ENCODE measurements at places on chromosomes 11 and 22.

DNA sequence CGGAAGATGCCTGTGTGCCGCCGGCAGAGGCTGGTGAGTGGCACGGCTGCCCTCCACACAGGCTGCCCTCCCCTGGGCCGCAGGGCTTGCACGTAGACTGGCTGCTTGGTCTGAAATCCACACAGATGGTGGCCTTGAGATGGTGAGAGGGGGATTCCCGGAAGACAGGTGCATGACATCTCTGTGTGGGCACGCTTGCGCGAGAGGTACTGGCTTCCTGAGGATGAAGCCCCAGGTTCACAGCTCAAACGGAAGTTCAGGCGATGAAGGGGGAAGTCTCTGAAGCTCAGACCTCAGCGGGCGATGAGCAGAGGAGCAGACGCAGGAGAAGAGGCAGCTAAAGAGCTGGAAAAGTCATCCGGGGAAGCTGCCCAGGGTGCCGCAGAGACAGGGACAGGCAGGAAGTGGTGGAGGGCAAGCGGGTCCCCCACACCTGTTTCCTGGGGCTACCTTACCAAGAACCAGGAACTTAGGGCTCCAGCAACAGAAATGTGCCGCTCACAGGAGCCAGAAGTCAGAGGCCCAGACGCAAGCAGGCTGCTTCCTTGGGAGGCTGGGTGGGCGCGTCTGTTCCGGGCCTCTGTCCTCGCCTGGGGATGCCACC is 7.2 kb downstream of the CRELD2 start:
- no peak for DNase-seq

- DNase-seq: peak; percentile 25
These were observed 661 bp downstream of the ADAMTS8 start for GRCh38 chr11:130427581-130428315.

DNA sequence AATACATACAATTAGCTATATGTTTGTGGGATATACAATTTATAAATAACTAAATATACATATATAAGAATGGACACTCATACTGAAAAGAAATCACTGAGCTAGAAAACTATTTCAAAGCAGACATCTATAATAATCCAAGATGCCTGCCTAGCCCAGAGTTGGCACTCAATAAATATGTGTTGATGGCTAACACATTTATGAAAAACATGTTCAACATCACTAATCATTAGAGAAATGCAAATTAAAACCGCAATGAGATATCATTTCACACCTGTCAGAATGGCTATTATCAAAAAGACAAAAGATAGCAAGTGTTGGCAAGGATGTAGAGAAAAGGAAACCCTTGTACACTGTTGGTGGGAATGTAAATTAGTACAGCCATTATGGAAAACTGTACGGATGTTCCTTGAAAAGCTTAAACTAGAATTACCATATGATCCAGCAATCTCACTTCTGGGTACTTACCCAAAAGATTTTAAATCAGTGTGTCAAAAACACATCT is 29.8 kb downstream of the POU2AF1 start:
- no peak for DNase-seq

DNA sequence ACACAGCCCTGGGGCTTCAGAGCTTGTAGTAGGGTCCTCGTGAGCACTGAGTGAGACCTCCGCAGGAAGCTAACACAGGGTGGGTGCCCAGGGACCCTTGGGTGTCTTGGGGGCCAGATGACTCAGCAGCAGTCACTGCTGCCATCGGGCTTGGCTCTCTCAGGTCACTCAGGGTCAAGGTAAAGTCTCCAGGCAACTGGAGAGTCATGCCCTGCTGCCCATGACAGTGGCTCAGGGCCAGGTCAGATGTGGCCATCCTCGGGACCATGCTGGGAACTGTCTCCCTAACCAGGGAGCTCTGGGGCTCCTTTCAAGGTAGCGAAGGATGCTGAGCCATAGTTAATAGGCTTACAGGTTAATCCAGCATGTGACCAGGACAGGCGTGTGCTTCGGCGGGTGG is 44.4 kb upstream of the SLC22A12 start:
- DNase-seq: no peak

- peak; percentile 29 for DNase-seq
These were observed 3.1 kb upstream of the ADORA2A start for GRCh38 chr22:24424001-24424900.

- no peak for DNase-seq
These were observed 51.7 kb downstream of the CHRDL2 start for GRCh38 chr11:74679513-74679865.

DNA sequence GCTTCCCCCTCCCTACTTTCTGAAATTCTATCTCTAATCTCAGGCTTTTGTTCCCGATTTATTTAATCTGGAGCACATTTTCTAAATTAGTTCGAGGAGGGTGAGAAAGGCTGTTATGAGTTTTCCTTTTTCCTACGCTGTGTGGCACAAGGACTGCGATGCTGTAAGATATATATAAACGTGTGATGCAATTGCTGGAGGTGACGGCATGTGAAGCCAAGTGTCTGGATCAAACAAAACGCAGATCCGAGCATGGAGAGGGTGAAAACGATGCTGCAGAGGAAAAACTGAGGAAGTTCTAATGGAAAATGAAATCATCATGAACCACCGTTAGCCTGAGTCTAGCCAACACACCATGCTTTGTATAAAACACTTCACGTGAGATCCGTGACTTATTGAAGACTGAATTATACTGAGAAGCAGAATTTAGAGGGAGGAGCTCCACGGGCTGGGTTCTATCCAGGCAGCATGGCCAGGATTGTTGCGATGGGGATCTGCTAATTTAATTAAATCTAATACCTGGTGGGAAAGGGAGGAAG is 4.4 kb downstream of the PKNOX2 start:
- no peak for DNase-seq

DNA sequence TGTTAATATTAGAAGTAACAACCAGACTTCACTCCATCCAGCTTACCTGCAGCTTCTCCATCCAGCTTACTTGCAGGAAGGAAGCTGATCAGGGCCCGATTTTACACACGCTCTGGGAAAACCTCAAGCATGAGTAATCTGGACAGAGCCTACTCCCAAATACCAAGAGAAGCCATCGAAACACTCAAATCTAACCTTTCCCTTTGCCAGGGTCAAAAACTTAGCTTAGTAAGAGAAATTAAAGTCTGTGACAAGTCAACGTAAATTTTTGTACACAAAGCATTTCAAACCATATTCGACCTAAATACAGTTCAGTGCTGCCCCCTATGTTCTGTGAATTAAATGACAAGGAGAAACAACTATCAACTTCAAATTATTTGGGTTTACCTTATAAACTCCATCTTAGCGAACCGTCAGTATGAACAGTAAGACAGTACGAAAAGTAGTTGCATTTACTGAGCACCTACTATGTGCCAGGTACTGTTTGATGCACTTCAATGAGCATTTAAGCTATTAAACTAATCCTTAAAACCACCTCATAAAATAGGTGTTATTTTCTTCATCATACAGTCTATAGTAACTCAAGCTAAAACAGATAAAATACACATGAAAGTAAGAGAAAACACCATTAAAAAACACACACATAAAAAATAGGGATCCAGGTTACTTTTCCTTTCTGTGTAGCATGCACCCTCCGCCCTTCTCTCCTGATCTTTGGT is 36.9 kb downstream of the ARFGAP3 start:
- peak; percentile 86 for DNase-seq

DNA sequence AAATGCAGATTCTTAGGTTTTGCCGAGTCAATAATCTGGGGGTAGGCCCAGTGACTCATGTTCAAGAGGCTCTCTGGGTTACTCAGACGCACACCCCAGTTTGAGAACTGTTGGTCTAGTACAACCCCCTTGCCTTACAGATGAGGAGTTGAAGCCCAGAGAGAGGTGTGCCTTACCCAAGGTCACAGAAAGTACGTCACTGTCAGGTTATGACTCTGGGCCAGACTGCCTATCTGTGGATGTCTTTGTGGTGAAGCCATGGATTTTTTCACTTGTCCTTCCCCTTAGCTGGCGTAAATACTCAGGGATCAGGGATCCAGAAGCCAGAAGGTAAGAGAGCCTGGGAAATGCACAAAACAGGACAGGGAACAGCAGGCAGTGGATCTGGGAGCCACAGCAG is 25.2 kb upstream of the NECTIN1 start:
- no peak for DNase-seq

GRCh38 chr11:6667733-6668374 is 12.2 kb upstream of the DCHS1 start:
- DNase-seq: peak; percentile 70

- no peak for DNase-seq
These were observed 242.3 kb upstream of the MTNR1B start for GRCh38 chr11:92727123-92727522.

DNA sequence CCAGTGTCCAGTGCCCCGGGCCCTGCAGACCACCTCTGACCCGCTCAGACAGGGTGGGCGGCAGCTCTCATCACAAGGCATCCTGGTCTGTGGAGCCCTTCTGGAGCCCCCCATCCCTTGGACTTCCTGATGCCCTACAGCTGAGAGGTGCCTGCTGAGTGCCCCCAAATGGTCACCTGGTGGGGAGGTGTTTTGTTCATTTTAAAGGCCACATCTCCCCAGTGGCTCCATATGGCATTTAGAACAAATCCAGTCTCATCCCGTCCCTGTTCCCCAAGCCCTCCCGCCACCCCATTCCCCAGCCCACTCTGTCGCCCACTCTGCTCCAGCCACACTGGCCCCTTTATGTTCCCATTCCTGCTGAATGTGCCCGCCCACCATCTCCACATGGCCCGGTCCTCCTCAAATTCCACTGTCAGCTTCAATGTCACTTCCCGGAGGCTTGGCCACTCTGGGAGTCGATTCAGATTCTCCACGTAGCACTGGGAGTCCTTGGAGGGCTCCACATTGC is 32.8 kb downstream of the OSBPL5 start:
- DNase-seq: no peak

DNA sequence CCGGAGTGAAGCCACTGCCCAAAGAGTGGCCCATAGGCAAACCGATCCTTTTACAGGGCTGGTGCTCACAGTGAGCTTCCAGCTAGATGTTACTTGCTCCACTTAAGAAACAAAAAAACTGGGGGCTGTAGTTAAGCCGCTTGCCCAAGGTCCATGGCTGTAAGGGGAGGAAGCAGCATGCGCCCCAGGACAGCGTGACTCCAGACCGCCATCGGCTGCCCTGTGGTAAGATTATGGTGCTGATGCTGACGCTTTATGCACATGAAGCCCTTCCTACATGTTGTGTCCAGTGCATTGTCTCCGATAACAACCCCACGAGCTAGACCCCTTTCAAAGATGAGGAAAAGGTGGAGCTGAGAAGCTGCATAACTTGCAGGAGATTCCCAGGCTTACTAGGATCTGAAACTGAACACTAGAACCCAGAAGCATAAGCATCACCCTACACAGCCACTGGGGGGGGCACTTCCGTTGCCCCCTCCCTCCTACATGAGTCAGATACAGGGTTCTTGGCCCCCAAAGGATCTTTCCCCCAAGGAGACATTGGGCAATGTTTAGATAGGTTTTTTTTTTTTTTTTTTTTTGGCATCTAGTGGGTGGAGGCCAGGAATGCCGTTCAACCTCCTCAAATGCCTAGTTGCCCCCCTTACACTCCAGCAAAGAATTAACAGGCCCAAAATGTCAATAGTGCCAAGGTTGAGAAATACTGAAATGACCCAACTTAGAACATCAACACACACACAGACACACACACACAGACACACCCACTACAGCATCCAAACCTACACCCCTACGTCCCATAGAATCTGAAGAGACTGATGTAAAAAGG is 53.9 kb downstream of the MN1 start:
- no peak for DNase-seq

GRCh38 chr11:76124905-76125770 is 81.2 kb downstream of the WNT11 start:
- DNase-seq: no peak

DNA sequence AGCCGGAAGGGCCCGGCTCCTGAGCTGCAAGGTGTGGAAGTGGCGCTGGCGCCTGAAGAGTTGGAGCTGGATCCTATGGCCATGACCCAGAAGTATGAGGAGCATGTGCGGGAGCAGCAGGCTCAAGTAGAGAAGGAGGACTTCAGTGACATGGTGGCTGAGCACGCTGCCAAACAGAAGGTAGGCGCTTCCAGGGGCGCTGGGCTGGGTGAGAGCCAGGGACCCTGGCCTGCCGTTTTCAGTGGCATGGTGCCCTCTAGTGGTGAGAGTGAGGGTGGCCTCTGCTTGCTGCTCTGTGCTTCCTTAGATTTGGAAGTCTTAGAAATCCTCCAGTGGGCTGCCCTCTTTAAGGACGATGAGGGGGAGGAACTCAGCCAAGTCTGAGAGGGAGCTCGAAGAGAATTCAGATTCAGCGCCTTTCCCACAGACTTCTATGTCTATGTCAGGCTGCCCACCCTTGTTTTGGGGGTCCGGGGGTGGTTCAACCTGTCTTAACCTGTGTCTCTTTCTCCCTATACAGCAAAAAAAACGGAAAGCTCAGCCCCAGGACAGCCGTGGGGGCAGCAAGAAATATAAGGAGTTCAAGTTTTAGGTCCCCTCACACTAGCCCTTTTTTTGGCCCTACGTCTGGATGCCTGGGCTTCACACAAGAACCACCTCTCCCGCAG is 1.8 kb upstream of the PACS1 start:
- DNase-seq: peak; percentile 77

DNA sequence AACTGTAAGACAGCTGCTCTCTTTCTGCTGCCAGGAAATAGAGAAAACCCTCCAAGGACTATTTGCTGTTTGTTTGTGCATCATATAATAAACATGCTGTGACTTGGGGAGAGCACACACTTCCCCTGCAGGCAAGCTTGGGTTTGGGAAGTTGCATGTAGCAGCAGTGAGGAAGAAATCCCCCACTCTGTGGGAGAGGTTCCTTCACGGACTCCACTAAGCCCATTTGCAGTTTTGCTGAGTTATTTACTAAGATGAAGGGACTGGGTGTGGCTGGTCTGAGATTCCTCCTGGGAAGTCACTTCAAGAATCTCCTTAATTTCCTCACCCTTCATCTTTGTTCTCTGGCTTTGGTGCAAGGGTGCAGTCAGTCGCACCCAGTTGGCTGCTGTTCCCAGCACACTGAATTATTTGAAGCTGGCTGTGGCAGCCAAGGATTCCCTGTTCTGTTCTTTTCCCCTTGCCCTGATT is 104.9 kb downstream of the ARFGAP2 start:
- DNase-seq: no peak

DNA sequence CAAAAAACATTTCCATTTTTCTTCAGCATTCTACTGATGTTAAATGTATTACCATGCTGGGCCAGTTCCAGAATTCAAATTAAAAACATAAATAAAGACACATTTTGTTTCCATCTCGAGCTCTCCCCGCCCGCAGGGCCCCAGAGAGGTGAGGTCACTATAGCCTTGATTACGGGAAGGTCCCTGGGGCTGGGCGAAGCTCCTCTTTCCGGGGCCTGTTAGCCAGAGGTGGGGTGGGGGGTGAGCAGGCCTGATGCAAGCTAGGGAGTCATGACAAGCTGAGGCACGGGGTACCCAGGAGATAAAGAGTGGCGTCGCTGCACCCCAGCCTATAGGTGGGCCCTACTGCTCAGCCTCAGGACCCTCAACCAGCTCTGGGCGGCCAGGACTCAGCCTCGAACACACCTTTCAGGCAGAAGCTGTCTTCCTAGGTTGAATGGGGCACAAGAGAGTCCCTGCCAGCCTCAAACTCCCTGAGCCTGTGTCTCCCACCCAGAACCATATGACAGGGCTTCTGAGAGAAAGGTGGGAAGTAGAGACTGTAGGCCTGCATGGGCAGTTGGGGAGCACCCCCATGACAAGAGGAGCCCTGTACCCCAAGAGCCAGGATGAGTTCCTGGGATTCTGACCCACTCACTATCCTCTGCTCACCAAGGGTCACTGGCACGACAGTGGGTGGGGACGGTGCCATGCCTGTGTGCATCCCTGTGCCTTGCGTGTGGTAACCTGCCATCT is 34.8 kb downstream of the KCNQ1OT1 start:
- DNase-seq: no peak

All from ELR (cell line).